Testis (tissue), 5 donors: ENCODE measurements at places on chromosomes 3 and 15. TPM values are rescaled to one million over a fixed set of nuclear protein-coding genes. Genes with fewer than 3 reads are reported as not detected.

GRCh38 chr3:115252679-115253078 is 105.6 kb upstream of the ZBTB20 start:
- DNase-seq: no peak

DNA sequence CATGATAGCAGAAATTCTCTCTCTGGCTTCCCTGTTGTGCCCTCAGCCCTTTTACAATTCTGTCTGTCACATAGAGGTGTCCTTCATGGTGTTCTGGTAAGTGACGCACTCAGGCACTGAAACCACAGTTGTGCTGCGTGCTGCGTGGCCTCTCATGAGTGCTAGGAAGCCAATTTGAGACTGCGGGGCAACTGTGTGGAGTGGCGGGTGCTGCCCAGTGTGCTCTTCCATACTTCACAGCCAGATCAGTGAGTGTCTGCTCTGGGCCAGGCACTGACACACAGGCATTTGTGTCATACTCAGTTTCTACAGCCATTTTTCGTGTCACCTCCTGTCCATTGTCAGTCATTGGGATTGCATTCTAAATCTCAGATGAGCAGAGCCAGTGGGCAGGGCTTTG is 133.1 kb upstream of the PLXNA1 start:
- DNase-seq: no peak

- DNase-seq: no peak
Measured at GRCh38 chr3:14142567-14143270, 17.9 kb downstream of the TMEM43 start.

- no peak for DNase-seq
Measured at GRCh38 chr3:36792342-36792741, 28.0 kb upstream of the DCLK3 start.

DNA sequence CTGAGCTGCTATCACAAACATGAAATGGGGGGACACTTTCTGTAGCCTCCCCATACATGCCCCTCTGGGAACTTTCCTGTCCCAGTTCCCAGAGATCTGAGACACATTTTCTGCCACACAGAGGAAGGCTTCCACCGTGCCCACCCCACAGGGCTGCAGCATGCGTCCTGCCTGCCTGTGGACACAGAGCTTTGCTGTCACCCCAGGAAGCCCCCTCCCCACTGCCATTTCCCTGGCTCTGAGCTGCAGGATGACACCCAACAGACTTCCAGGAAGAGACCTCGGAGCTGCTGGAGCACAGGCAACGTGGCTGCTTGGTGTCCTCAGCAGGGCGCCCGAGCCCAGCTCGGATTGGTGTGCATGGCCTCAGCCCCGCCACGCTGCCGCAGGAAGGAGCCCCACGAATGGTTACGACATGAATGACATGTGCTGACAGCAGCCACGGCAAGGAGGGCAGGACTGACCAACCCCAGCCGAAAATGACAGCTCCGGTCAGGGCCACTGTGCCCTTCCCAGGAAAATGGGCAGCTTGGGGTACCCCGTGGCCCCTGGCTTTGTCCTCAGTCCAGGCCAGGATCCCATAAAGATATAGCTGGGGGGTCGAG is 81.3 kb downstream of the VGLL4 start:
- DNase-seq: no peak

Gene C15orf40
- total RNA-seq: 24.7 TPM

Gene SLC6A1
- 14.7 TPM for total RNA-seq

Gene DIS3L
- total RNA-seq: 48.7 TPM
